ENCODE measurements at places on chromosomes 12 and 14.
A peak's percentile ranks its signal among the peaks of the same experiment; 100 is the strongest.

- no peak for DNase-seq
Observed at GRCh38 chr14:50230401-50230700, 1.0 kb downstream of the SOS2 start.

GRCh38 chr12:8697120-8697475 lies 693 bp upstream of the RIMKLB start:
- DNase-seq: peak; percentile 33

GRCh38 chr14:22420598-22421186 lies 168.3 kb downstream of the DAD1 start:
- DNase-seq: peak; percentile 10

- no peak for DNase-seq
Observed at GRCh38 chr12:59056966-59057365, 136.7 kb upstream of the LRIG3 start.
